Iris pigment epithelial cell (primary cell): ENCODE measurements at places on chromosomes 2 and 18.

DNA sequence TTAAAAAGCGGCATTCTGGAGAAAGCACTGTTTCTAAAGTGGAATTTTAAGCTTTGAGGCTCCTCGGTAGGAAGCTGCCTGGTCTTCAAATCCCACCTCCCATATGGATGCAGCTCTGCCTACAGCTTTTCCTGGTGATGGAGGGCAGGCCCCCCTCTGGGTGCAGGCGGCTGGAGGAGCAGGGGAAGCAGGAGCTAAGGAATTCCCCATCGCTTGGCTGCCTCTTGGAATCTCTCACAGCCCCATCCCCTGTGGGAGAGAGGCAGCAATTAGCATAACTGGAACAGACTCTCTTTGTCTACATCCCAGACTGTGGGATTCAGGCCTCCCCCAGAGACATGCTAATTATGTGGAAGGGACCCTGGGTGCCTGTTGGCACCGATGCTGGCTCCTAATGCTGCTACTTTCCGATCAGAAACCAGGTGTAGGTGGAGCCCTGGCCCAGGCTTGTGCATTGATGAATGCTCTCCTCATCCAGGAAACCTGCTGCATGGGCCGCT is 51.3 kb downstream of the LIPG start:
- DNase-seq: no peak

GRCh38 chr18:35510076-35510651 is 12.4 kb upstream of the INO80C start:
- no peak for DNase-seq

GRCh38 chr2:65549257-65549627 is 116.8 kb upstream of the SPRED2 start:
- no peak for DNase-seq

DNA sequence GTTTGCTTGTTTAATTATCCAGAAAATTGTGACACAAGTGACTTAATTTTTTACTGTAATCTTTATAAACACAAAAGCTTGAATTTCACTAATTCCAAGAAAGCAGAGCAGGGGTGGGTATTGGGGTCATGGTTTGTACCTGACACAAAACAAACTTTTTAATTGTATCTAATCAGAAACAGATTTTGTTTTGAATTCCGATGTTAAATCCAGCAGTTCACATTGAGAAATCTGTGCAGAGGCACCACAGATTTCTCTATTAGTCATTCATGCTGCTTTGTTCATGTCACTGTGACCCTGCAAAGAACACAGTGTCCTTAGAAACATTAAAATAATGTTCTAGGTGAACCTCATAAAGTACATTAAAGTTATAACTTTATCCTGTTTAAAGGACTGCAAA is 443.4 kb downstream of the NYAP2 start:
- DNase-seq: peak; percentile 61

DNA sequence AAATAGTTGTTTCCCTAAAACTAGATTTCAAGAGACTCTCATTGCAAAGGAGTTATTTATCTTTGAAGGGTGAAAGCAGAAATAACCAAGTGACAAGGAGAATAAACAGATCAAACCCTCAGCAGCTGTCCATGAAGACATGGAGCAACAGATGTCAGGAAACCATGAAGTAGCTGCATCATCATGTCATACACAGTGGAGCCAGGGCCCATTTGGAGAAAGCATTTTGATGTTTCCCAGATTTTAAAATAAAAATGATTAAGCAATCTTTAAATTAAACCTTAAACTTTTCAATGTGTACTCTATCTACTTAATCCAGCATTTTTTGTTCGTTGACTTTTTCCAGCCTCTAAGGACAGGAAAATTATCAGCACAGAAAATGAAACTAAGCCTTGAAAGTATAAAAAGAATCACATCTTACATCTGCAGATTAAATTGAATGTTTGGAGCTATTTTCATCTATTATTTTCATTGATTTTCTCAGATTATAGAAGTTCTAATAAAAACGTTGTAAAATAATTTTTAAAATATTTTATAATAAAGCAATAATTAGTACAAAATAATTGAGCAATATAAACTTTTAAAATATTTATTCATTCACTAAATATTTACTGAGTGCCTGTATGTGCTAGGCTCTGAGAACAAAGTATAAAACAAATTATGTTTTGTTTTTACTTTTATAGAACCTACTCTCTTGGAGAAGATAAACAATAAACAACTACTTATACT is 860.1 kb downstream of the BCL11A start:
- DNase-seq: no peak

- no peak for DNase-seq
Observed at GRCh38 chr2:41924709-41925408, 123.0 kb upstream of the PKDCC start.

DNA sequence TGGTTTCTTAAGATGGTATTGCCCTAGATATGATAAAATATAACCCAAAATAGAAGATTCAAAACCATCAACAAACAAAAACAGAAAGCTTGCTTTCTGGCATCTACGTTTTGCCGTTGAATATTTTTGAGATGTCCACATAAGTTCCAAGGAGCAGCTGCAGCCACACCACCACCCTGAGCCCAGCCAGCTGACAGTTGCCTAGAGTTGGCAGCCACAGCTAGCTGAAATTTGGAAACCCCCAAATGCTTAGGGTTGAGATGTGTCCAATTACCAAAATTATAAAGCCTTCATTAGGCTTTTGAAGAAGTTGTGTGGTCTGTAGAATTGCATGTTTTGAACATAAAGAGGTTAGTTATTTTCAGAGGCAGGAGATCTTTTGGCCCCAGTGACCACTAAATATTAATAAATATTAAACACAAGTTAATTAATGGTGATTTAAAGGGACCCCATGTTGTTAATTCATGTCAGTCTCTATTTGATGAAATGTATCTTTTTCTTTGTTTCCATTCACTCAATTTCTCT is 118.1 kb upstream of the DTNA start:
- no peak for DNase-seq

GRCh38 chr2:204255071-204255470 is 290.2 kb upstream of the PARD3B start:
- no peak for DNase-seq

- no peak for DNase-seq
Observed at GRCh38 chr2:241894681-241895426, 25.3 kb downstream of the RTP5 start.

- DNase-seq: peak; percentile 3
Observed at GRCh38 chr2:20425371-20425881, 21.4 kb upstream of the RHOB start.

- DNase-seq: no peak
Observed at GRCh38 chr18:79826966-79827365, 29.2 kb downstream of the KCNG2 start.

DNA sequence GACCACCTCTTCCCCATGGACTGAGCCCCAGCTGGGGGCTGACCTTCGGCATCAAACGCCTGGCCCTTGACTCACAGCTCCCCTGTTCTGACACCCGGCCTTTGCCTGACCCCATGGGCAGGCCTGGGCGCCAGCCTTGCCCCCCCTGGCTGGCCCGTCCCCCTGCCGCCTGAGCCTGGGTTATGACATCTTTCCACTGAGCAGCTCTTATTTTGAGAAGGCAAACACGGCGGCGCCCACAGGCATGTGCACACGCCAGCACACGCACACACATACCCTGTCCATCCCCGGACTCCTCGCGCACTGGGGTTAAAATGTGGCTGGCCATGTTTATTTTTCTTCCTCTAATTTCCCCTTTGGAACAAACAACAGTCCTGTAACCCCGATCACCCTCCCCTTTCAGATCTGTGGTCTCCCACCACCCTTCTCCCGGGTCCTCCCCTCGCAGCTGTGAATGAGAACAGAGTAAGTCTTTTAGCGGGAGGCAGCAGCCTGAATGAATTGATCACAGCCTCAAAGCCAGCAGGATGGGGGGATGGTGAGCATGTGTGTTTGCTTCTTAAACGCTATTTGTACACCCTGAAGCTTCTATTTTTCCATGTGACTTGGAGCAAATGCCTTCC is 11.8 kb upstream of the ATOH8 start:
- DNase-seq: peak; percentile 96

- DNase-seq: no peak
Observed at GRCh38 chr2:11904029-11904428, 157.6 kb downstream of the LPIN1 start.

GRCh38 chr2:177404243-177404642 is 11.7 kb downstream of the AGPS start:
- no peak for DNase-seq

DNA sequence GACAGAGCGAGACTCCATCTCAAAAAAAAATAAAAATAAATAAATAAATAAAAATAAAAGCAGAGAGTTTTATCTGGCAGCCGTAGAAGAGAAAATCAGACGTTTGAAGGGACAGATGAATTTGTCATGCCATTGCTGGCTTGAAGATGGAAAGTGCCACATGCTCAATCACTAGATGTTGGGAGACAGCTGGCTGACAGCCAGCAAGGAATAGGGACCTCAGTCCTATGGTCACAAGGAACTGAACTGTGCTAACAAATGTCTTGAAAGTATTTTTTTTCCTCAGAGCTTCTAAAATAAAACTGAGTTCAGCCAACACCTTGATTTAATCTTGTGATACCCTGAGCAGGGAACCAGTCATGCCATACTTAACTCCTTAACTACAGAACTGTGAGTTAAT is 65.4 kb downstream of the DTNA start:
- no peak for DNase-seq

GRCh38 chr2:232418466-232419244 is 12.0 kb downstream of the ALPG start:
- peak; percentile 38 for DNase-seq

DNA sequence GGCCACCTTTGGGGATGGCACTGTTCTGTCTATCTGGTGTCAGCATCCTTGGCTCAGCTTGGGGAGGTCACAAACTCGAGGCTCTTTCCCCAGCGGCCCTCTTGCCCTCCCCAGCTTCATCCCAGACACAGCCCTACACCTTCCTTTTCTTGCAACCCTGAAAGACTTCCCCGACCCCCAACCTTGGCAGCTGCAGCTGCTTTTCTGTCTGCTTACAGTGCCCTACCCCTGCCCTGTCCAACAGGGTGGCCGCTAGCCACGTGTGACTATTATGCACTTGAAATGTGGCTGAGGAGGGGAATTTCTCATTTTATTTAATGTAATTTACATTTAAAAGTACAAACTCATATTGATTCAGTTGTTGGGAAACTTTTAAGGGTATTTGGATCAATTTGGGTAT is 41.3 kb downstream of the NGEF start:
- DNase-seq: no peak

DNA sequence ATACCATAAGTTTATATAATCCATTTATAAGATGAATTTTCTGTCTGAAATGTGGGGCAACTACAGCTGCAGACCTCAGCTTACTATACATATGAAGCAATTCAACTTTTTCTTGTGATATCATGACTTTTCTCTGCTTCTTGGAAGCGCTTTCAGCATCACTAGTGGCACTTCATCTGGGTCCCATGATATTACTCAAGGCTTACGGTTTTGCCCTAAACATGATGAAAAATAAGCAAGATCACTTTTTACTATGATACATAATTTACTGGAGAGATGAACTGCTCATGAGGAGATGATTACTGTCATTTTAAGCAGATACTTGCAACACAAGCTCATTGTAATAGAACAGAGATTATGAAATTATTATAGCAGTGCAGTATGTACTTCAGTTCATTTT is 258.0 kb upstream of the ZSWIM2 start:
- no peak for DNase-seq

DNA sequence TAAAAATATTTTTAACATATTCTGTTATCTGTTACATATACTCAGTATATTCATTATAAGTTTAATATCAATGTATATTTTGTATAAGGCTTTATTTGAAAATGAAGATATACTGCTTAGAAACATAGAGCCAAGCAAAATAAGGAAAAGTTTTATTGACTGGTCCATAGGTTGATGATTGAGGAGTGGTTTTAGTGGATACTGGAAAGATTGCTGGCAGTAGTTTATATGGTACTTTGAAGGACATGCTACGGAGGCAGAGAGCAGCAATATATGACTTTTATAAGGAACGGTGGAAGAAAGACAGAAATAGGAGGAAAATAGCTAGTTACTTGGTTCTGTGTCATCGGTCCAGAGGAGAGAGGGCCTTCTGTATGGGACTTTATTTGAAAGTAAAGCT is 92.4 kb downstream of the ZNF236 start:
- no peak for DNase-seq

- DNase-seq: peak; percentile 91
Observed at GRCh38 chr2:39411181-39411944, 25.7 kb downstream of the MAP4K3 start.

- DNase-seq: peak; percentile 73
Observed at GRCh38 chr18:7844017-7844416, 276.9 kb downstream of the PTPRM start.

- no peak for DNase-seq
Observed at GRCh38 chr2:112876257-112876970, 34.6 kb upstream of the IL37 start.

DNA sequence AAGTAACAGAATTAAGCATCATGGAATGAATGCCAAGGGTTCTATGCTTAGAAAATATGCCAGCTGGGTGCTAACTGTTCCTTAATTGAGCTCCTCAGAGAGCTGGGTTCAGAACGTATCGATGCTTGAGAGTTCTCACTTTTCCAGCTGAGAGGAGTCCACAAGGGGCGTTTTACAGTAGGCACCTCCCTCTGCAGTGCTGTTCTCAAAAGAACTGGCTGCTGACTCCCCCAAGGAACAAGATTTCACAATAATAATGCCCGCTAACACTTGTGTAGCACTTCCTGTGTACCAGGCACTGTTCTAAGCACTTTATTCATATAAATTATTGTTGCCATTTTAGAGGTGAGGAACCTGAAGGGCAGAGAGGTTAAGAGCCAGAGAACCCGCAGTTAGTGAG is 18.1 kb upstream of the TMEM237 start:
- no peak for DNase-seq
